ENCODE measurements at places on chromosomes 4 and X.

GRCh38 chrX:67732864-67733263, 189.0 kb downstream of the AR start:
- no peak for DNase-seq

DNA sequence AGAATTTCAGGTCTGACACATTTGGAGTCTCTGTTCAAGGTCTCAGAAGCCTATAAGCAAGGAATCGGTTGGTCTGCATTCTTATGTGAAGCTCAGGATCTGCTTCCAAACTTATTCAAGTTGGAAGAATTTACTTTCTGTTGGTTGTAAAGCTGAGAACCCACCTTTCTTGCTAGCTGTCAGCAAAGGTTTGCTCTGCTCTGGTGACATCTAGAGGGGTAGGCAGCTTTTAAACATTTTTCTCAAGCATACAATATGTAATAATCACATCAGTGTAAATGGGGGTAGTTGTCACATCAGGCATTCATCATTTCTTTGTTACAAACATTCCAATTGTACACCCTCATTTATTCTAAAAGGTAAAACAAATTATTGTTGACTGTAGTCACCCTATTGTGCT, 935.2 kb downstream of the TRAM1L1 start:
- DNase-seq = no peak

DNA sequence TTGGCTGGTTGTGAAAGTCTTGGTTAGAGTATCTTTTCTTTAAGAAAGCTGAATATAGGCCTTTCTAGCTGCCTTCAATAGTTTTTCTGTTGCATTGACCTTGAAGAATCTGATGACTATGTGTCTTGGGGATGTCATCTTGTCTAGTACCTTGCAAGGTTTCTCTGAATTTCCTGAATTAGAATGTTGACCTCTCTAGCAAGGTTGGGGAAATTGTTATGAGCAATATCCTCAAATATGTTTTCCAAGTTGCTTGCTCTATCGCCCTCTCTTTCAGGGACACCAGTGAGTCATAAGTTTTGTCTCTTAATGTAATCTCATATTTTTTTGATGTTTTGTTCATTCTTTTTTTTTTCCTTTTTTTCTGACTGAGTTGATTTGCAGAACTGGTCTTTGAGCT, 194.7 kb downstream of the RAB28 start:
- peak; percentile 19 for DNase-seq

DNA sequence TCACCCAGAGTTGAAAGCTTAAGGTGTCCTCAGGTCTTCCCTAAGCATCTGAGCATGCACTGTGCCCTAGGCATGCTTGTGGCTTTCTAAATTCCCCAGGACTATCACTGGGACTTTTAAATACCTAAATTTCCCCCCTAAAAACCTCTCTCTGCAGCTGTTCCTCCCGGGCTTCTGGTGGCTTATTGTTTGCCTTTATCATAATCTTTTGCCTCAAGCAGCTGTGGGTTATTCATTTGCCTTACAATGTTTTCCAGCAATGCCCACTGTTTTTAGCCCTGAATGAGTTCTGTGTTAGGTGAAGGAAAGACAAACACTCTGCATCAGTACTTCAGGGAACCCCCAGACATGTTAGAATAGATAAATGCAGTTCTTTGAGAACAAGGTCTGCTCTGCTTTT, 455.0 kb downstream of the ZIC3 start:
- no peak for DNase-seq

DNA sequence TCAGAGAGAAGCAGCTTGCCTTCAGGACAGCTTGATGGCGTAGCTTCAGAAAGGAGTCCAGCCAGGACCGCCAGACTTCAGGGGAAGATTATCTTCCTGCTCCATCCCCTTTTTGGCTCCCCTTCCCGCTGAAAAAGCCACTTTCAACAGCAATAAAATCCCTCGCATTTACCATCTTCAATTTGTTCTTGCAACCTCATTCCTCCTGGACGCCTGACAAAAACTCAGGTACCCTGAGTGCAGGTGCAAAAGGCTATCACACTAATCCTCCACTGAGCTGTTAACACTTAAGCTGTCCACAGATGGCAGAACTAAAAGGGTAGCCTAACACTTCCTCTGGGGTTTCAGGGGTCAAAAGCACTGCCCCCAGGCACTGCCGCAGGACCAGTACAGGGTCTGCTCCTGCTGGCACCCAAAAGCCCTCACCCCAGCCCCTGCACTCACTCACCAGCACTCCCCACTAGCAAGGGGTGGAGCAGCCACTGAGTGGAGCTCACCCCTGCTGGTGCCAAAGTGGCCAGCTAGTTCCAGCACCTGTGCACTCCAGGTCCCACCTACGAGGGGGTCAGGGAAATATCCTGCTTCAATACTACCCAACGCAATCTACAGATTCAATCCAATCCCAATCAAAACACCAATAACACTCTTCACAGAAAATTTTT, 145.8 kb downstream of the ADGRA3 start:
- no peak for DNase-seq

GRCh38 chr4:5955201-5955821, 62.4 kb upstream of the CRMP1 start:
- DNase-seq = no peak

DNA sequence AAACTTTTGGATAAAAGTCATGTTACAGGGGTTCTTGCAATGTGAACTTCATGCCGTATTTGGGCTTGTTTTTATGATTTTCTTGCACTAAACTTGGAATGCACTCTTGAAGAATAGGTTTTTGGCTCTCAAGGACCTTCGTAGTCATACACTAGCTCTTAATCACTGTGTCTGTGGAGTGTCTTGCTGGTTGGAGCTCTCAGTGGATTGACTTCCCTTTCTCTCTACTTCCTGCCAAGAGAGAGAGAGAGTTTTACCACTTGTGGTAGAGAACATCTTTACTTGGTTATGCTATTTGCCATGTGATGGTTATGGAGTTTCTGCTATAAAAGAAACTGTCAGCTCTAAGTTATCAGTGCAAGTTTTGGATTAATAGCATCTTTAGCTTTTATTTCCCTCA, 112.4 kb downstream of the BMPR1B start:
- DNase-seq = peak; percentile 60

DNA sequence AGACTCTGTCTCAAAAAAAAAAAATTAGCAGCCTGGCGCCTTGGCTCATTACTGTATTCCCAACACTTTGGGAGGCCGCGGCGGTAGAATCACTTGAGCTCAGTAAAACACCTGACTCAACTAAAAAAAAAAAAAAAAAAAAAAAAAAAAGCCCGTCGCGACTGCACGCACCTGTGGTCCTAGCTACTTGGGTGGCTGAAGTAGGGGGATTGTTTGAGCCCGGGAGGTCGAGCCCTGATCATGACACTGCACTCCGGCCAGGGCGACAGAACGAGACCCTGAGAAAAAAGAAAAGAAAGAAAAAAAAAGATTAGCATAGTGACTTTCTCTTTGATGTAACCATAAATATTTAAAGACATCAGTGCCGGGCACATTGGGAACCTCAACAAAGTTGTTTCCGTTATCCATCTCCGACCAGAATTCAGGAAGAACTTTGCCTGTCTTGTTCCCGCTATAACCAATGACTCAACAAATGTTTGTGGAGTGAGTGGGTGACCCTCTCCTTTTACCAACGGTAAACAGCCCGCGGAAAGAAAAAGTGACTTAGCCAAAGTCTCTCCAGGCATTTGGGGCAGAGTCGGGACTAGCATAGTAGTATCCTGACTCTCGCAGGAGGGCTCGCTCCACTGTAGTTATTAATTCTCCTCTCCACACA, 553 bp upstream of the MED28 start:
- peak; percentile 63 for DNase-seq

DNA sequence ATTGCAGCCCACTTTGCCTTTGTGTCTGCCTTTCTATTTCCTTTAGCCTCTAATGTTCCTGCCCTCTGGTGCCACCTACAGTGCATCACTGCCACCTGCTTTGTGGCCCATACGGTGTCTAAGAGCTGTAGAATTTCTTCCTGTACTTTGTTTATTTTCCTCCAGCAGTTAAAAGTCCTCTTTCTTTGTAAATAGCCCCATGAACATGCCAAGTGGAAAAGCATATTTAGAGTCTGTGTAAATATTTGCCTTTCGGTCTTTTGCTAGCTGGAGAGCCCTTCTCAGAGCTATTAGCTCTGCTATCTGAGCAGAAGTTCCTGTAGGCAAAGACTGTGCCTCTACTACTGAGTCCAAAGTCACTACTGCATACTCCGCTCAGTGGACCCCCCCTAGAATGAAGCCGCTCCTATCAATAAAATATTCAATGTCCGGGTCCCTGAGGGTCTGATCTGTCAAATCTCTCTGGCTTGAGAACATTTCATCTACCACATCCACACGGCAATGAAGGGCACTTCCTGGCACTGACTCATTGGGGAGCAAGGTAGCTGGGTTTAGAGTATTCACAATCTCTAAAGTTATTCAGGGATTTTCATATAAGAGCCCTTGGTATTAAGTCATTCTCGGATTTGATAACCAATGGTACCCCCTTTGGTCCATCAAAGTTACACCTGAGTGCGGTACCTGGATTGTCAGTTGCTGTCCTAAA, 36.3 kb downstream of the SULT1E1 start:
- no peak for DNase-seq

- DNase-seq = no peak
Measured at GRCh38 chr4:120671538-120671937, 251.0 kb downstream of the PRDM5 start.

DNA sequence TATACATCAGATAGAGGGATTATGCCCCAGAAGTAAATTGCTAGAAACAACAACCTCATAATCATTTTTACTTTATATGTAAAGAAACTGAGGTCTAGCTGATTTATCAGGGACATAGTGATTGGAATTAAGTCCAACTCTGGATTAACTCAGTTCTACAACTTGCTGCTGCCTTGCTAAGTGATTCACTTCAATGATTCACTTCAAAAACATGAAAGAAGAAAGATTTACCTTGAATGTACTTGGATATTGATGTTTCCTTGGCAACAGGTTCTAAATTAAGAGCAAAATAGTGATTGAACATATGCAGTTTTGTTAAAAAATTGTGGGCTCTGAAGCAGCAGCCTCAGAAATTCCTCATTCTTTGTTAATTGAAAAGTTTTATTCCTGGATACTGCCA, 99.8 kb upstream of the H2AZ1 start:
- DNase-seq = no peak

DNA sequence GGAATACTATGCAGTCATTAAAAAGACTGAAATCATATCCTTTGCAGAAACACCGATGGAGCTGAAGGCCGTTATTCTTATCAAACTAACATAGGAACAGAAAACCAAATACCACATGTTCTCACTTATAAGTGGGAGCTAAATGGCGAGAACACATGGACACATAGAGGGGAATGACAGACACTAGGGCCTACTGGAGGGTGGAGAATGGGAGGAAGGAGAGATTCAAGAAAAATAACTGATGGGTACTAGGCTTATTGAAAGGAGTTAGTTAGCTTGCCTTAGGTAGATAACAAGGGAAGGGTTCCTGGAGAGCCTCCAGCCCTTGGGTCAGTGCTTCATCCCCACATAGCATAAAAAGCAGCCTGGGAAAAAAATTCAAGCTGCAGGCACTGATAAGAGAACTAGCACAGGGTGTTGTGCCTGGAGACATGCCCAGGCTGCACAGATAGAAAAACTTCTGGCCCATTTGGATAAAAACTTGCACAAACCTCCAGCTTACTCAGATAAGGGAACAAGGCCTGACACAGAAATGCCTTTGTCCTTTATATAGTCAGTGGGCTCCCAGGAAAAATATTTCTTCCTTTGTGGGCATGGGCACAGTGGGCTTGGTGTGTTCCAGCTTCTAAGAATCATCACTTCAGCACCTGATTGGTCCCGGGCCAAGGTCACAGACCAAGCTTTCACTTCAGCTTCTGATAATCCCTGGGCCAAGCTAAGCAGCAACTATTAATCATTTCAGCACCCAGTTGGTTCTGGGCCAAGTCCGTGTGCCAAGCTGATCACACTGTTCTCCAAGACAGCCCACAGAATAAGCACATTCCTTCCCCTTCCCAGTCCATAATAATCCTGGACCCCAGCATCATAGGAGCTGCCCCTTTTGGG, 23.1 kb upstream of the PWWP3B start:
- no peak for DNase-seq

DNA sequence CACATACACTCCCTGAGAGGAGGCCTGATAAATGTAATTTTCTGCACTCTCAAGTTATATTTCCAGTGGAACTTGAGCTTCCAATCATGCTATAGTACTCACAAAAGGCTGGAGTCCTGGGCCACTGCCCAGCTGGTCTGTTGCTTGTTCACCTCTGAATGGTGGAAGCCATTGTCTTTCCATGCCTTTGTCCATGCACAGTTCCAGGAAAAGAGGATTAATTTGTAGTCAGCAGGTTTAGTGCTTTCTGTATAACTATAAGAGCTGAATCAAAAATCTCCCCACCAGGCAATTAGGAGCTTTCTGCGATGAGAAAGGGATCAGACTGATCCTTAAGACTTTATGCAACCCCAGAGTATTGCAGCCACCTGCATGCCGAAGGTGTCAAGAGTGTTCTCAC, 195.4 kb upstream of the PGRMC2 start:
- no peak for DNase-seq

DNA sequence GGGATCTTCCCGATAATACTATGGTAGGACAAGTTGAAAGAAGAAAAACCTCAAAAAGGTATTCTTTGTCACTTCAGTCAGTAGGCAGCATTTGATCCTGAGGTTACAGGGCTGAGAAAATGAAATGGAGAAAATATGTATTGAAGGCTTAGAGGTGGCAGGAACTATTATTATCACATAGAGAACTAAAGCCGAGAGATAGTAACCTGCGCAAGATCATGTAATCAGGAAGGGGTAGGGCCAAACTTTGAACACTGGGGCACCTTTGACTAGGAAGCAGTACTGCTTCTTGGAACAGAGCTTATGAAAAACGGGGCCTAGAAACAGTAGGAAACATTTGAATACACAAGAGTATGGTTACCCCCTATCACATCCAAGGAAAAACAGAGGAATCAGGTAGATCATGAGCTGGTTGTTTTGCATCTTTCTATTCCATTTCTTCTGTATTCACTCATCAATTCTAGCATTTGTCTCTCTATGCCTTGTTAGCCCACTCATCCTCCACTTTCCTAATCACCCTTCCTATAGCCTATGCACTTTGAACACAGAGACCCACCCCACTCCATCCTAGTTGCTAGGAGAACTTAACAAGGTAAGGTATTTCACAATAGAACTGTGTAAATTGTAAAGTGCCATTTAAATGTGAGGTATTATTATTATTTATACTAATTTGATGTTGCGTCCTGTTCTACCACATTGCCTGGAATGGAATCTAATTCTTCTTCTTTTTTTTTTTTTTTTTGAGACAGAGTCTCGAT, 34.6 kb upstream of the SLC9A7 start:
- DNase-seq = no peak
